ENCODE measurements at places on chromosomes 11 and 22. TPM values are rescaled to one million over a fixed set of nuclear protein-coding genes. Genes with fewer than 3 reads are reported as not detected.

GRCh38 chr22:47112582-47112965, 350.1 kb downstream of the TBC1D22A start:
- peak; percentile 35 for DNase-seq

DNA sequence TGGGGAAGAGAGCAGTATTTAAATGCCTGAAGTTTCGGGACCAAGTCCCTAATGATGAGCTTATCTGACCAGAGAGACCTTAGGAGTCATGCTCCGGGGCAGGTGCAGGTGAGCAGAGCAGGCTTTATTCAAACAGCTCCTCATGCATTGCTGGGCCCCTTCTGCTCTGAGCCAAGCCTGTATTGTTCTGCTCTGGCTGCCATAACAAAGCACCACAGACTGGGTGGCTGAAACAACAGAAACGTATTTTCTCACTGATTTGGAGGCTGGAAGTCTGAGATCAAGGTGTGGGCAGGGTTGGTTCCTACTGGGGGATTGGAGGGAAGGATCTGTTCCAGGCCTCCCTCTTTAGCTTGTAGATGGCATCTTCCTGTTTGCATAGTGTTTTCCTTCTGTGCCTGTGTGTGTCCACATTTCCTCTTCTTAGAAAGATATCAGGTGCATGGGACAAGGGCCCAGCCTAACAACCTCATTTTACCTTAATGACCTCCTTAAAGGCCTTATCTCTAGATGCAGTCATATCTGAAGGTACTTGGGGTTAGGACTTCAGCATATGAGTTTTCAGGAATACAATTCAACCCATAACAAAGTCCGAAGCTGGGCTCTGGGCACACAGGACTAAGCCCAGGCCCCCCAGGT, 97.1 kb upstream of the PARVA start:
- DNase-seq = no peak

The NLRP14 gene
- 0.02 TPM for polyA plus RNA-seq

DNA sequence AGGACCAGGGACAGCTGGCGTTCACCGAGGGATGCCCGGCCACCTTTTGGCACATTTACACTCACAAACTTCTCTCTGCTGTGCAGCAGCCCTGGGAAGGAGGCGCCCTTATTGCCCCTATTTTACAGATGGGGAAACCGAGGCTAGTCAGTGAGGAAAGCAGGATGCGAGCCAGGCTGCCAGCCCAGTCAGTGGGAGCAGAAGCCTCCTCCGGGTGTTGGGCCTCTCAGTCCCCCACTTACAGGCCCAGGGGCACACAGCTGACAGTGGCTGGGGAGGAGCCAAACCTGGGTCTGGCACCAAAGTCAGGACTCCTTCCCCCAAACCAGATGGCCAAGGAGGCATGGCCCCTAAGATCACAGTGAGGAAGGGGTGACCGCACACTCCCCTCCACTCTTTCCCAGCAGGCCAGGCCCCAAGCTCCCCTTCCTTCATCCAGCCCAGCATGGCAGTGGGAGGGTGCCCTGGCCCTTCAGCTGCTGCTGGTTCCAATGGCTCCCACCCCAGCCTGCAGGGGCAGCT, 121.4 kb upstream of the ANO1 start:
- DNase-seq = no peak

The SDHAF2 gene
- polyA plus RNA-seq = 114 TPM

GRCh38 chr11:107606141-107606540, 15.2 kb downstream of the ELMOD1 start:
- DNase-seq = no peak

DNA sequence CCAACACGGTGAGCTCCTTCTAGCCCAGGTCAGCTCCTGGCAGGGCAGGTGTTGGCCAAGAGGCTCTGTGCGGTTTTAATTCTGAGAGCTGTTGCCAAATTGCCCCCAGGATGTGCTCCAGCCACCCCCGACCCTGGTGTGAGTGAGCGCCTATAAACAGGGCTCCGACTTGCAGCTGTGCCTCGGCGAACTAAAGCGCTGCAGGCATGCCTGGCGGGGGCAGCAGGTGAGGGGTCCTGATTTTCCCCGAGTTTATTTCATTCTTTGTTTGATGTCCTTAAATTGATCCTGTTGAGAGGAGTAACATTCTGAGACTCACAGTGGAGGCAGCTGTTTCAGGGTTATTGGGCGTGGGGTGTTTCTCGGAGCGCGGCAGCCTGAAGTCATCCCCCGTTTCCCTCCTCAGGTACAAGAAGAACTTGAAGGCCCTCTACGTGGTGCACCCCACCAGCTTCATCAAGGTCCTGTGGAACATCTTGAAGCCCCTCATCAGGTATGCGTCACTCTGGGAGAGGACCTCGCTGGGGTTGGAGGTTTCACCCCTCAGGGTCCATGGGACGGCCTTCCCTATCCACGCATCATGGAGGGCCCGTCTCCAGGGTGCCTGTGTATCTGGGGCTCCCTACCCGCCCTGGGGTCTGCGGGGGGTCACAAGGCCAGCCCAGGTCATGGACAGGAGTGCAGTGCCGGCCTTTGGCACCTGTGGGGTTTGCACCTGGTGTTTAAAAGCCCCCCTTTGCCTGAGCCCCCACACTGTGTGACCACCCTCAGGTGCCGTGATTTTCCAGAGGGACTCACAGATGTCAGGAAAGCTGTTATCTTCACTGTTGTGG, 62.1 kb downstream of the ARHGAP8 start:
- DNase-seq = no peak

GRCh38 chr11:2477936-2478335, 33.1 kb downstream of the KCNQ1 start:
- DNase-seq = no peak

The KRTAP5-9 gene
- polyA plus RNA-seq = not detected

The PIK3IP1 gene
- 1.00 TPM for polyA plus RNA-seq

DNA sequence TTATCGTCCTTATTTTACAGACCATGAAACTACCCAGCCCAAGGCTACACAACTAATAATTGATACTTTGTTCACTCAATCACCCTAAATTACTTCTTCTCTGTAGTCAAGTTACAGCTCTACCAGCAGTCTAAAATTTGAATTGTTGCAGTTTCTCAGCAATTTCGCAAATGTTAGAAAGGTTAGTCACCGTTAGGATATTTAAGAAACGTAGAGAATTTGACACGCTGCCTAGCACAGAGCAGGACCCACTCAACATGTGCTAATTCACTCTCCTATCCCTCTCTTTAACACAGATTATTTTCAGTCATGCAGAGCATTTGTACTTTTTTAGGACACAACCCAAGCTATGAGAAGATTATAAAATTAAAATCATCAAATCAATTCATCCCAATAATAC, 771.1 kb upstream of the LUZP2 start:
- no peak for DNase-seq

The TMEM191B gene
- polyA plus RNA-seq = 3.5 TPM

The FREY1 gene
- polyA plus RNA-seq = 0.32 TPM

DNA sequence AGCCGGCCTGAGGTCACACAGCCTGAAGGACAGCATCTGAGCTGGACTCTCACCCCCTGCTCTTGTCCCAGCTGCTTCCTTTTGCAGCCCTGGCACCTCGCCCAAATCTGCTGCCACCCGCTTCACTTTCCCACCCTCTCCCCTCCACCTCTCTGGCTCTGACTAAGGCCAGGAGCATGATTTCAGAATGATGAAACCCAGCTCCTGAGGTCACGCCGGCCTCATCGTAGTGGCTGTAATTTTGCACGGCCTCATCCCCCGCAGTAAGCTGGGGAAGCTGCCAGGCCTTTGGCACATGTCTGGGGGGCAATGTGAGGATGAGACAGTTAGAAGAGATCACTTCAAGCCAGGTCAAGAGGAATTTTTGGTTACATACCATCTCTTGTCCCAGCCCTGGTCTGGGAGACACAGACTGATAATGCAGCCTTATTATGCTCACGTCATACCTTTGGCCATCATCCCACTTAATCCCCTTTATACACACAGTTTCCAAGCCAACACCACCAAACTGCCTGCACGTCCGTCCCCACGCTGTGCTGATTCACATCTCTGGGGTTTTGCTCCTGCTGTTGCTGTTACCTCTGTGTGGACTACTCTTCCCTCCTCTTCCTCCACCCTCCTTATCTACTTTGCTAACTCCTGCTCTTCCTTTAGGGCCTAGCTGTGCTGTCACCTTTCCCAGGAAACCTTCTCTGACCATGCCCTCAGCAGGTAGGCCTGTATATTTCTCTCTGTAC, 58.1 kb downstream of the CHRDL2 start:
- DNase-seq = peak; percentile 40

- DNase-seq = no peak
These were observed 8.2 kb upstream of the USP2 start for GRCh38 chr11:119389611-119390254.

GRCh38 chr11:65811764-65812475, 21.8 kb upstream of the SNX32 start:
- DNase-seq = no peak

GRCh38 chr11:82639251-82639650, 94.4 kb downstream of the FAM181B start:
- no peak for DNase-seq

The RFPL3 gene
- polyA plus RNA-seq = 0.08 TPM

DNA sequence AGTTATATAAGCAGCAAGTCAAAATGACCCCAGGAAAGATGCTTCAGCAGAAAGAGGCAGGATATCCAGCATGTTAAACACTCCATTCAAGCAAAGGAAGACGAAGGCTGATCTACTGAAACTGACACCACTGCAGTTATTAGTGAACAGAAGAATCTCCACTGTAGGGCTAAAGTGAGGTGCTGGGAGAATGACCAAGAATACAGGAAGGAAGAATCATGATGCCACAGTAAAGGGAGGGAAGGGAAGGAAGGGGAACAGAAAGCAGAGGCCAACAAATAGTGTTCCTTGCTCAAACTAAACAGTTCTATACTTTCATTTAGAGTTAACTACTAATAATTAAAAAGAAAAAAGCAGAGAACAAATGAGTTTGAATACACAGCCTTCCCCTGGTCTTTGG, 92.5 kb downstream of the SIK3 start:
- DNase-seq = no peak

The TECTA gene
- 0.59 TPM for polyA plus RNA-seq

The LARGE2 gene
- 137 TPM for polyA plus RNA-seq

GRCh38 chr22:25759825-25760231, 17.8 kb downstream of the MYO18B start:
- no peak for DNase-seq

GRCh38 chr22:27591060-27591459, 210.5 kb downstream of the MN1 start:
- DNase-seq = no peak
